ENCODE measurements at places on chromosomes 11 and 22. TPM values are rescaled to one million over a fixed set of nuclear protein-coding genes. Genes with fewer than 3 reads are reported as not detected.
A peak's percentile ranks its signal among the peaks of the same experiment; 100 is the strongest.

The SLC25A45 gene
- polyA plus RNA-seq: 4.1 TPM

DNA sequence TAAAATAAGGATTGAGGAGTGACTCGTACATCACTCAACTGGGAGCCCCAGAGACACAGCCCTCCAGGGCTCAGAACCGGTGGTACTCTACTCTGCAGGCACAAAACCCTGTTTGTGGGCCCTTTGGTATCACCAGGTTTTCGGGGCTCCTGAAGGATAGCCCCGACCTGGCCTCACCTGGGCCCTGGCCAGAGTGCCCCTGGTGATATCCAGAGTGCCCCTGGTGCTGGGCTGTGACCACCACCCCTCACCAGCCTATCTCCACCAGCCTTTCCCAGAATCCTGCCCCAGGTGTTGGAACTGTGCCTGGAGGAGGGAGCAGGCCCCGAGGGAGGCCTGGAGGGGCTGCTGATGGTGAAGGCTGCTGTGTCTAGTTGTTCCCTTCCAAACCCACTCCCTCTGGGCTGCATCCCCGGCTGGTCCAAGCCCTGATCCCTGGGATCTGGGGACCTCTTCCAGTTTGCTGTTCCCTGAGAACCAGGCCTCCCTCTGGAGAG, 2.2 kb upstream of the GGT5 start:
- DNase-seq: no peak

DNA sequence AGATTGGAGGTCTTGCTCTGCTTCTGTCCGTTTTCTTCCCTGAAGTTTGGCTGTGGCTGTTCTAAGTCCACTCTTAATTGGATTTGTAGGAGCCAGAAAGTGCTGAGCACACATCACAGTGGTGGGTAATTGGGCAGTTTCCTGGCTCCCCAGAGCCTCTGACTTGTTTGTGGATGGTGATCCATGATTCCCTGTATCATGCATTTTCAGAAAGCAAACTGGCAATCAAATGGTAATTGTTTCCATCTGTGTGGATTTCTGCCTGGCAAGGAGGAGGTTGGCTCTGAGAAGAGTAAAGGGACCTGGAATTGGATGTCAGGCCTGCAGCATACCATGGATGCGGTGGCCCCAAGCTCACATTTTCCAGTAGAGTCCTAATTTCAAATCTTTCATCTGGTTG, 49.5 kb downstream of the PPFIBP2 start:
- no peak for DNase-seq

- DNase-seq: no peak
Measured at GRCh38 chr11:57662893-57663292, 5.0 kb upstream of the ZDHHC5 start.

The OR51I1 gene
- polyA plus RNA-seq: not detected

DNA sequence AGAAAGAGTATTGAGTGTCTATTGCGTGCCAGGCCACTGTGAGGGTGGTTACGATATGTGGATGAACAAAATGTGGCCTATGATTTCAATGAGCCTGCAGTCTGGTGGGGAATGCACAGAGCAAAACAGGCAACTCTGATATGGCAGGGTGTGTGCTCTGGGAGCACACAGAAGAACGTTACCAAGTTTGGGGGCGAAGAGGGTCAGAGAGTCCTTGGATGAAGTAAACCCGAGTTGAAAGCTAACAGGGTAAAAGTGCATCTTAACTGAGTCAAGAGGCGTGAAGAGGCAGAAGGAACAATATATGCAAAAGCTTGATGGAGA, 258 bp downstream of the CFAP68 start:
- DNase-seq: no peak

DNA sequence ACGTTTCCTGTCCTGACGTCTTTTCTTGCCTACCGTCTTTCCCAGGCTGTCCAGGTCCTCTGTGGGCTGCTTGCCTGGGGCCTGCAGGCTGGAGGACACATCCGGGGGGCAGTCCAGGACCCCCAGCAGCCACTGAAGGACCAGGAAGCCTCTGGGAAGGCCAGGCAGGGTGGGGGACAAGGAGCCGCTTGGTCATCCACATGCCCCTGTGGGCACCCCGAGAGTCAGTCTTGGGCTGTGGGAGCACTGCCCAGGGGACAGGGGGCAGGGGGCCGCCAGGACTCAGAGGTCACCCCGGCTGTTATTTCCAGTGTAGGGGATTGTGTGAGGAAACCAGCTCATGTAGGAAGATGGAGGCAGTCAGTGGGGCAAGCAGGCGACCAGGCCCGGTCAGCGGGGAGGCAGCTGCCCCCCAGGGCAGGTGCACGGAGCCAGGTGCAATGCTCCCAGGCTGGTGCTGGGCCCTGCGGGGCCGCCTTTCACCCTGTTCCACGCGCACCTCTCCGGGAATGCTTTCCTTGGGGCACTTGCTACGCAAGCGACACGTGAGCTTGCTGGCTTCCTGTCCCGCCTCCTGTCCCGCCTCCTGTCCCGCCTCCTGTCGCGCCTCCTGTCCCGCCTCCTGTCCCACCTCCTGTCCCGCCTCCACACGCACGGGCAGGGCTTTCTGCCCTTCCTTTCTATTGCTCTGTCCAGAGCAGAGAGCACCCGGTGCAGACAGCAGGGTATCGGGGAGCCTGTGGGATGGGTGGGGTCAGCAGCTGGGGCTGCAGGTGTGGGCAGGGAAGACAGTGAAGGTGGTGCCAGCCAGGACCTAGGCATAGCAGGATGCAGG, 39.5 kb downstream of the MUC5B start:
- peak; percentile 95 for DNase-seq

The NELL1 gene
- polyA plus RNA-seq: 14.8 TPM

GRCh38 chr11:133563505-133564025, 31.3 kb upstream of the OPCML start:
- no peak for DNase-seq

DNA sequence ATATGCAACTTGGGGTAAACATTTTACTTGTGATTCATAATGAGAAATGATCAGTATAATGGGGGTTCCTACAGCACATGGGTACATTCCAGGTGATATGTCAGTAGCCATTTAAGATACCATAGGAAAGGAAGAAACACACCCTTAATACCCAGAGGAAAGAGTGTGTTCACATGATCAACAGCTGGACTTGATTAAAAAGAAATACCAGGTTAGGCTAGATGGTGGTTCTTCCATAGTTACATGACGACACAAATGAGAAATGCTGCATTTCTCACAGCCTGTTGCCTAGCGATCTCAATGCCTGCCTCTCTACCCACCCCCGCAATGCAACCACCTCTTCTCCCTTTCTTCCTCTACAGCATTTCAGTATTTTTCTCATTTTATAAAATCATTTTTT, 96.8 kb downstream of the TTC28 start:
- DNase-seq: no peak

The APOBEC3B gene
- polyA plus RNA-seq: 1.0 TPM

The MRGPRX3 gene
- polyA plus RNA-seq: not detected

The NOX4 gene
- 370 TPM for polyA plus RNA-seq

- no peak for DNase-seq
Measured at GRCh38 chr11:79932612-79933011, 491.8 kb upstream of the TENM4 start.

GRCh38 chr22:45709060-45709739, 37.6 kb downstream of the ATXN10 start:
- no peak for DNase-seq

DNA sequence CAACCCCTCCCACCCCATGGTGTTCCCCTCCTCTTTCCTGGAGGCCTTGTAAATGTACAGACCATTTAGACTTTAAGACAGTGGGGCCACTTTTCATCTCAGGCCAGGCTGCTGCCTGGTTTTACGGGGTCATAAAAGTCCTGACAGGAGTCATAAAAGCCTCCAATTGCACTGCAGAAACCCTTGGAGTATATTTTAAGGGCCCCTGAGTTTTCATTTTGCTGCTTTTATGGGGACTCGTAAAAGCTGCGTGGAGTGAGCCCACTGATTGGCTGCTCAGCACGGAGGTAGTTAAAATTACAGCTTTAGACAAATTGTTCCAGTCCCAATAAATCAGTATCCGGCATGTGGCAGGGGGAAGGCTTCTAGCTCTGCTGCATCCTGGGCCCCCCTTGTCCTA, 627.6 kb downstream of the NTM start:
- DNase-seq: peak; percentile 94

The EXPH5 gene
- 2.2 TPM for polyA plus RNA-seq

The P2RY6 gene
- 6.7 TPM for polyA plus RNA-seq

GRCh38 chr11:94669023-94669422, 99.1 kb upstream of the AMOTL1 start:
- no peak for DNase-seq

GRCh38 chr22:40396882-40397281, 26.5 kb downstream of the SGSM3 start:
- peak; percentile 88 for DNase-seq

All from kidney (tissue), 22 donors.